NCI-H2029 treated with DMSO at 0.1 percent for 48 hours (cell line): ENCODE measurements at places on chromosomes 11 and 22.

DNA sequence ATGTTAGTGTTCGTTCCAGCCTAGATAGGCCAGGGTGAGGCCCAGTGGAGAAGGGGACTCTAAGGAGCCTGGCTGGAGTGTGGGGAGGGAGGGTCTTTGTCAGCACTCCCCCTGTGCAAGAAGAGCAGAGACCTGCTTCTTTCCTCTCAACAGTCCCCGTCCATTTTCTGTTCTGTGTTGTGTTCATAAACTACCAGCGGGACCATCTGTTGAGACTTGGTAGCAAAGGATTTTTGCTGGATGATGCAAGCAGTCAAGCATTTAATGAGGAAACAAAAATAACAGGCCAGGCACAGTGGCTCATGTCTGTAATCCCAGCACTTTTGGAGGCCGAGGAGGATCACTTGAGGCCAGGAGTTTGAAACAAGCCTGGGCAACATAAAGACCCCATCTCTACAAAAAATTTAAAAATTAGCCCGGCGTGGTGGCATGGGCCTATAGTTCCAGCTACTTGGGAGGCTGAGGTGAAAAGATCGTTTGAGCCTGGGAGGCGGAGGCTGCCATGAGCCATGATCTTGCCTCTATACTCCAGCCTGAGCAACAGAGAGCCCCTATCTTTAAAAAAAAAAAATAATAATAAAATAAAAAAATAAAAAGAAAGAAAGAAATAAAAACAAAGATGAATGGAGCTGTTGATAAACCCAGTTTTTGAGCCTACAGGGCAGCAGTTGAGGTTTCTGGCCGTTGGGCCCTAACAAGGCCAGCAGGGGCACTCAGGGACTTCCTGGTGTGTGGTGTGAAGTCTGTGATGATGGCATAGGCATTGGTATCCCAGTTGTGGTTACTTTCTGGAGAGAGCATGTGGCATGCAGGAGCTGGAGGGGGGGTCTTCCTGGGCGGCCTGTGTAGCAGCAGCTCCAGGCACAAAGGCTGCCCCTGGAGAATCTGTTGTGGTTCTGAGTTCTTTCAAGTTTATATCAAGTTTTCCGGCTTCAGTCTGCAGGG lies 1.7 kb upstream of the TXNRD2 start:
- DNase-seq: no peak

DNA sequence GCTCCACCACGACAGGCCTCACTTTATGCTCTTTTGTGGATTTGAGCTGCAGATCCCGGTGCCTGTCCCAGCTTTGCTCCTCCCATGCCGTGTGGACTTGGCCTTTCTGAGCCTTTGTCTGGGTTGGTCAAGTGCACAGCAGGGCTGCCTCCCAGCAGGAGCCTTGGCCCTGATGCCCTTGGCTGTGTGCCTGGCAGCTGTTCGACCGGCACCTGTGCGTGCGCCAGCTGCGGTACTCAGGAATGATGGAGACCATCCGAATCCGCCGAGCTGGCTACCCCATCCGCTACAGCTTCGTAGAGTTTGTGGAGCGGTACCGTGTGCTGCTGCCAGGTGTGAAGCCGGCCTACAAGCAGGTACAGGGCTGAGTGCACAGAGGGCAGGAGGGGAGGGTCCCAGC lies 46.5 kb downstream of the MYO7A start:
- peak; percentile 80 for DNase-seq

GRCh38 chr11:28962502-28962901 lies 854.3 kb downstream of the METTL15 start:
- no peak for DNase-seq

- no peak for DNase-seq
Observed at GRCh38 chr11:129576652-129577051, 201.0 kb downstream of the BARX2 start.

GRCh38 chr11:68845351-68846002 lies 3.8 kb upstream of the CPT1A start:
- DNase-seq: no peak

DNA sequence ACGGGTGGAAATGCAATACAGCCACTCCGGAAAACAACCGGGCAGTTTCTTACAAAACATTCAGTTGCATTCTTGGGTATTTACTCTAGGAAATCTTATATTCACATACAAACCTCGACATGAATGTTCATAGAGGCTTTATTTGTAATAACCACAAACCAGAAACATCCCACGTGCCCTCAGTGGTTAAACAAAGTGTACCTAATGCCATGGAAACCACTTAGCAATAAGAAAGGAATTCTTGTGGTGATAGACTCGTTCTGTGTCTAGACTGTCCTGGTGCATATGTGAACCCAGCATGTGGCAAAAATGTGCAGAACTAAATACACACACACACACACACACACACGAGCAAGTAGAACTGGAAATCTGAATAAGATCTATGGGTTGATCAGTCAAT lies 1073.3 kb downstream of the TBC1D22A start:
- DNase-seq: no peak

GRCh38 chr11:130772266-130773227 lies 143.7 kb downstream of the SNX19 start:
- DNase-seq: no peak

- DNase-seq: peak; percentile 33
Observed at GRCh38 chr22:42799461-42800405, 57.3 kb downstream of the ARFGAP3 start.

- DNase-seq: no peak
Observed at GRCh38 chr11:82494988-82495432, 238.7 kb downstream of the FAM181B start.

DNA sequence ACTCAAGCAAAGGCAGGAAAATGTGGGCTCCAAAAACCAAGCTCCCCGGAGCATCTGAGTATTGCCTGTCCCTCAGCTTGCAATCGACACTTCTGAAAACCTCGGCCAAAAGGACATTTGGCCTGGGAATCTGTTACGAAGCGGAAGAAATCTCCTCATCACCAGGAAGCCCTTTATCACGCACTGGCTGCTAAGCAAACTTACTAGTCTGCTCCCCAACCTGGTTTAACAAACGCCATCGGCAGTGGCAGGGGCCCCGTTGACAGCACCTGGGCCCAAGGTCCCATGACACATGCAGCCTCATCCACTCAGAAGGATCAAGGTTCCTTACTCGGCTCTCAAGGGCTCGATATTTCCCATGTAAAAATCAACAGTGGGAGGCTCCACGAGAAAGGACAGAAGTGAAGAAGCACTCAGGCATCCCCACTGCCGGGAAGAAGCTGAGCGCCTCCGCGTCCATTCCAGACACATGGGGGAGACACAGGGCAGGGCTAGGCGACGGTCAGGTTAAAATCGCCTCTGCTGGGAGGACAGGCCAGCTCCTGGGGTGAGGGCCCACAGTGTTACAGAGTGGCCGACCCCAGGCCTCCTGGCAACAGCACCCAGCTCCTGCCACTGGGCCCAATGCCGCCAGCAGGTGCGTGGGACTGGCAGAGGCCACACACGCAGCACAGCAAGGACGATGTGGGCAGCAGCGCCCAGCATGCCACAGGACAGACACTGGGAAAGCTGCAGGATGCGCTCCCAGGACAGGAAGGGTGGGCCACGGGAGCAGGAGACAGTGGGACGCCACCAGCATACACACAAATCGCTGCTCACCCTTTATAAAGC lies 27.1 kb downstream of the BRD1 start:
- no peak for DNase-seq

DNA sequence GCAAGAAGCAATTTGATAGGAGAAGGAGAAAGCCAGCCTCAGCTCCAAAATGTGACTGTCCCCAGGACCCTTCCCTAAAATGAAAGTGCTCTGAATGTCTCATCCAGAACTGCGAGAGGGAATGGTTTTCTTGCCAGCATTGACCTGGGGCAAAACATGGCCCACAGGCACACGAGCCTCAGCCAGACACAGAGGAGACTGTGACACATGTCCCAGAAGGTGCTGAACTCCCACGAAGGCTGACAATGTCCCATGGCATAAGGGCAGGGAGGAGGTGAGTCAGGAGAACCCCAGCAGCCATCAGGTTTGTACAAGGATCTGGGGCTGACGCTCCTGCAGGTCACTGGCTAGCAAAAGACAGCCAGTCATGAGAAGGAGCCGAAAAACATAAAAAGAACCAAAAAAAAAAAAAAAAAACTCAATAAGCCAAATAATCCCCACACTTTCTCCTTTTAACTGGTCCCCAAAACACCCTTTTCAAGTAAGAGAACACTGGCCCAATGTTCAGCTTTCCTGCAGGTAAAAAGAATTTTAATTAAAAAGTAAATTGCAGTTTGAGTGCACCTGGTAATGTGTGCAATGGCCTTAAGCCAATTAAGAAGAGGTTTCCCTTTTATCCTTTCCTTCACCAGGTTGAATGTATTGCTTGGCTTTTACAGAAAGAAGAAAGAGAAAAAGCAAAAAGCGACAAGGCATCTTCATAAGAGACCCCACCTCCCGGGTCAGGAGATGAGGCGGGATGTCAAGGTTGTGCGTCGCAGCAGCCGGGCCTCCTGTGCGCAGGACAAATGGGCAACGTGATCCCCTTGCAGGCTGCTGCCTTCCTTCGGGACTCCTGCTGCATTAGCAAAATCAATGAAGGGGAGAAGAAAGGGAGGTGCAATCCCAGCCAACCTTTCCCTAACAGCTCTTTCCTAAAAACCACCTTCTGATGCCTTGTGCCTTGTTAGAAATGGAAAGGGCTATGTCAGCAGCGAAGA lies 43.6 kb downstream of the GALNT18 start:
- peak; percentile 62 for DNase-seq

DNA sequence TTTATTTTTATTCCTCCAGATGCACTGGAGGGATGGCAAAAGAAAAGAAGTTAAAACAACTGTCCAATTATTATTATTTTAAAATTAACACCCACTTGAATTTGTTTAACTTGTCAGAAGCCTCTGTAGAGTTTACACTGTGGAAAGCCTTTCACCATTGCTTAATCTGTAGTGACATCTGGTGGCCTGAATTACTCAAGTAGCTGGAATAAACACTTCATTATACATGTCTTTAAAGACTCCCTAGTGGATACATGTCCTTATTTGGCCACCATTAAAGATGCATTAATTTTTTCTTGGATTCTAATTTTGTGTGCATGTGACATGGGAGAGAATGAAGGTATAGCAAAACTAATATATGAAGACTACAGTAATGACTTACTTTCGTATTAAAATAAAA lies 1496.5 kb downstream of the FAM181B start:
- DNase-seq: no peak

DNA sequence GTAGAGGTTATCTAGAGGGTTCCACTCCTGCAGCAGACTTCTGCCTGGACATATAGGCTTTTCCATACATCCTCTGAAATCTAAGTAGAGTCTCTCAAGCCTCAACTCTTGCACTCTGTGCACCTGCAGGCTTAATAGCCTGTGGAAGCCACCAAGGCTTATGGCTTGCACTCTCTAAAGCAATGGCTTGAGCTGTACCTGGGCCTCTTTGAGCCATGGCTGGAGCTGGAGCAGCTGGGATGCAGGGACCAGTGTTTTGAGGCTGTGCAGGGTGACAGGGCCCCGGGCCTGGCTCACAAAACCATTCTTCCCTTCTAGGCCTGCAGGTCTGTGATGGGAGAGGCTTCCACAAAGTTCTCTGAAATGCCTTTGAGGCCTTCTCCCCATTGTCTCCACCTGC lies 2.9 kb upstream of the NXPE4 start:
- DNase-seq: no peak

DNA sequence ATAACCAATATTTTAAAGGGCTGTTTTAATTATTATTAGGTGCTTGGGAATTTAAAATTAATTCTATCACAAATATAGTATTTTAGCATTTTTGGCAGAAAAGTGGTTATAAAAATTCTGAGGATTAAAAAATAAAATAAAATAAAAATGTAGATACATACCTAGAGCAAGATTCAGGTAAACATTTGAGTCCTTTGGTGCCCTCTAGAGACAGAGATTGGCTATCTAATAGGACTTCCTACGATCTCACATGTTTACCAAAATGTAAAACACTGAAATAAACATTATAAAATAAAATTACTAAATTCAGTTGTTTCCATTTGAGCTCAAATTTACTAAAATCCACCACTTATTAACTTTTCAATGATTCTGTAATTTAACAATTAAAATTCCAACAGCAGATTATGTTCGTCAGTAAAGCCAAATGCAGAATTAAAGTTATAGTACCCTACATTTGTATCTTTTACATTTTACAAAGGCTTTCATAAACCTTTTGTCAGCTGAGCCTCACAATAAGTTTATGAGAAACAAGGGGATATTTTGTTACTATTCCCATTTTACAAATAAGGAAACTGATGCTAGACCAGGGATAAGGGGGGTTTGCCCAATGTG lies 27.7 kb downstream of the SLC36A4 start:
- DNase-seq: no peak

DNA sequence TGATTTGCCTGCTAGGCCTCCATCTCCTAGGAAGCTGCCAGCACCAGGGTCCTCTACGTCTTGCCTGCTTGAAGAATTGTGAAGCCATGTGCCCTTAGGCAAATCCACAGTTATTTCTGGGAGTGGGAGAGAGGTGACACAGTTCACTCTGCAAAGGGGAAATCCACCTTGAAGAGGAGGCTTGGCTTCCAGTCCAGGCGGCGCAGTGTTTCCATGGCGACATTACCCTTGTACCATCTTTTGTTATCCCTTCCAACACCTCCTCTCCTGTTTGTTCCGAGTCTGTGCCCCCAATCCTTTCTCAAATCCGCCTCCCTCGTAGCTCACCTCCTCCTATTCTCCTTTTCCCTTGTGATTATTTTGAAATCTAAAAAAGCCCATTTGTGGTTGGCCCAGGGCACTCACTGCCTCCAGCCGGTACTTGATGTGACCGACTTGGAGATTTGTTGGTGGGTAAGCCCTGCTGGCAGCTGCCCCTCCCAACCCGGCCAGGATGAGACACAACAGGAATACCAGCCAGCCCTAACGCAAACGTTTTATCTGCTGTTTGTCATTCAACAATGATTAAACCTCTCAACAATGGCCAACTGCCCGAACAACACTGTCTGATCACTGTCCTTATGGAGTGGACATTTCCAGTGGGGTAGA lies 18.4 kb downstream of the SYT13 start:
- peak; percentile 42 for DNase-seq

DNA sequence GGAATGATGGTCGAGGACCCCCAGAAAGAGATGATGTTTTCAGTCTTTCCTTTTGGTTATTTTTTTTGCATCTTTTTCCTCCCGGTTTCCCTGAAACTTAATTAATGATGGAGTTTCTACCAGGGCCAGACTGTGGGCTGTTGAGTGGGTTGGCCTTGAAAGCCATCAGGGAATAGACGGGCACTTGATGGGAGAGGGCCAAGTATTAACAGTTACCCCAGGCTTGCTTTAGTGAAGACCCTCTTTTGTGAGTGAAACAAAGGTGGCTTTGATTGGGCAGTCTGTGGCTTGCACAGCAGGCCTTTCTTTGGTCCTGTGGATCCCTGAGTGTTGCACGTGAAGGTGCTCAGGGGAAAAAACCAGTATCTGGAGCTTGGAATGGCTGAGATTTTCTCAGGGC lies 56.9 kb downstream of the AMOTL1 start:
- no peak for DNase-seq
